Fibroblast of the conjunctiva (primary cell): ENCODE measurements at places on chromosomes 3 and 15.

GRCh38 chr3:12868039-12869034 lies 27.0 kb upstream of the RPL32 start:
- DNase-seq, result peak; percentile 82

DNA sequence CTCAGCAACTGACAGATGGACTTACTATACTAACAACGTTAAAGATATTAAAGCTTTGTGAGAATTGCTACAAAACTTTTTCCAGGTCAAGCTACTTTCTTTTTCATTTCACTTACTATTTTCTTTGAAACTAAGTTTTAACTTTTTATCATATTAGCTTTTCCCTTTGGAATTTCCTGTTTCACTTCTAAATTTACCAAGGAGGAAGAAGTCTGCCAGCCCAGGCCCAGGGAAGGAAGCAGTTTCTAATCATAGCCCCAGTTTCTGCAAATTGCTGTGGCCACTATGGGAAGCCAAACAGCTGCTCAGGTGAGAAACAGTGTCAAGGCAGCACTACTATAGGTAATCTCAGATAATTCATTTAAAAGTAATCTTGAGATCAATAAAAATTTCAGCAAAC lies 18.4 kb downstream of the CYFIP1 start:
- no peak for DNase-seq

GRCh38 chr15:84725001-84725491 lies 9.1 kb upstream of the SEC11A start:
- no peak for DNase-seq

GRCh38 chr3:55327131-55327920 lies 159.8 kb downstream of the WNT5A start:
- DNase-seq, result no peak

DNA sequence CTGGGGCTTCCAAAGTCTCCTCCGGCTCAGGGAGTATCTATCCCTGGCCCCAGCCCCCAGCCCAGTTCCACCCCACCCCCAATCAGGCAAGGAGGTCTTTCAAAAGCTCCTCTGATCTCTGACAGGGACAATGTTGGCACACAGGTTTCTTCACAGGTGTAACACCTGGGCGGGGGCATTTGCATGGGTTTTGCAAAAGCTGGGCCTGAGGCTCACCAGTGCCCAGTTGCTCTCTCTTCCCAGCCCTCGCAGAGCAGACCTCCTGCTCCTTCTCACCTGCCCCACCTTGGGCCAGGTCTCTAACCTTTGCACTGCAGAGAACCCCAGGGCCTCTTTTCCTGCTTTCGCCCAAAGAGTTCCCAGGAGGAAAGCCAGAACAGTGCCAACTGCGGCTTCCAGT lies 8.6 kb upstream of the CSK start:
- no peak for DNase-seq

DNA sequence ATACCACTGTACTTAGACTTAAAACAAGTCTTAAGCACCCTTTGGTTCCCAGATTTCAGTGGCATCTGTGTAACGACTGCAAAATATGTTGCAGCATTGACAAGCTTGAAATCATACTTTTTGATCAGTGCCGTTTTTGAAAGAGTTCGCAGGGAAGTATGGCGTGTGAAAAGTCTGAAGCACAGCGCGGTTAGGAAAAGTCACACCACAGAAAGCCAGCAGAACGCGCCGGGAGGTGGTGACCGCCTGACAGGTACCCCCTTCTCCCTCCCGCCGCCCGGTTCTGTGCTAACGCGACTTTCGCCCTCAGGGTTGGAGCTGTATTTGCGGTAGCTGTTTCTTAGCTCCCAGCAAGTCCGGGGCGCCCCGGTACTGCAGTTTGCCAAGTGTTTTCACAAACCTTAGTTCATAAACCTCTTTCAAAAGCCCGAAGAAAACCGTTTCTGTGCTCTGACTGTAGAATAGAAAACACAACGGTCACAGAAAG lies 481 bp upstream of the CRYBG3 start:
- DNase-seq, result no peak

- DNase-seq, result no peak
These were observed 1.9 kb upstream of the DPPA4 start for GRCh38 chr3:109339197-109339596.

DNA sequence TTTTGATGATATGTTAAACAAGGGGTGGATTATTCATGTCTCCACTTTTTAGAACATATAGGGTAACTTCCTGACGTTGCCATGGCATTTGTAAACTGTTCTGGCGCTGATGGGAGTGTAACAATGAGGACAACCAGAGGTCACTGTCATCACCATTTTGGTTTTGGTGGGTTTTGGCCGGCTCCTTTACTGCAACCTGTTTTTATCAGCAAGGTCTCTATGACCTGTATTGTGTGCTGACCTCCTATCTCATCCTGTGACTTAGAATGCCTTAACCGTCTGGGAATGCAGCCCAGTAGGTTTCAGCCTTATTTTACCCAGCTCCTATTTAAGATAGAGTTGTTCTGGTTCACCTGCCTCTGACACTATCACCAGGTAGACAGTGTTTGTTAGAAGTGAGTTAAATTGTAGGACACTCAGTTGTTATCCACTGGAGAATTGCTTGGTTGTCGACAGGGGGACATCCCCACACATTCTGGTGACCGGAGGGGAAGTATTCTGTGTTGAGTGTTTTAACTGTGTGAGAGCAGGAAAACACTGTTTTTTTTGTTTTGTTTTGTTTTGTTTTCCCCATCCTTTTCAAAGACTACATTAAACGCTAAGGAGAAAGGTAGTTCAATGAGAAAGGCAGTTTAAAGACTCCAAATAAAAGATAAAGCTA lies 36.9 kb upstream of the SKIL start:
- DNase-seq, result no peak

- no peak for DNase-seq
These were observed 58.8 kb upstream of the MELTF start for GRCh38 chr3:197088370-197088769.

- no peak for DNase-seq
These were observed 174.9 kb downstream of the TNIK start for GRCh38 chr3:171285287-171285686.

GRCh38 chr3:183924543-183924942 lies 39.9 kb upstream of the PARL start:
- DNase-seq, result no peak

GRCh38 chr3:197951392-197951990 lies 1.5 kb downstream of the RPL35A start:
- DNase-seq, result no peak

- no peak for DNase-seq
These were observed 32.1 kb upstream of the NUDT16 start for GRCh38 chr3:131349454-131349853.

GRCh38 chr3:177333533-177334520 lies 136.5 kb upstream of the TBL1XR1 start:
- no peak for DNase-seq

GRCh38 chr15:33508703-33509102 lies 197.9 kb downstream of the RYR3 start:
- no peak for DNase-seq

- no peak for DNase-seq
These were observed 3.6 kb upstream of the NMD3 start for GRCh38 chr3:161217496-161217895.

DNA sequence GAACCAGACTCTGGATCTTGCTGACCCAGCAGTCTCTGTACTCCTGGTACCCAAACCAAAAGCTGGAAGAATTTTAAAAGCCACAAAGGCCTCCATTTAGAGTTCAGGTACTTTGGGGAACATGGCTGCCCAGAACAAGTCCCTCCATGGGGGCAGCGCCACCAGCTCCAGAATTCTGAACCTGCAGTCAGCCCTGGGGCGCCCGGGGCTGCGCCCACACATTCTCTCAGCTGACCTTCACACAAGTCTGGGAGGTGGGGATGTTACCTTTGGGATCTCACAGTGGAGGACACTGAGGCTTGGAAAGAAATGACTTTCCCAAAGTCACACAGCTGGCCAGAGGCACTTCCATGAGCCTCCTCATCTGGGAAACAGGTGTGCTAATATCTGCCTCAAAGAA lies 154.8 kb downstream of the RAB11A start:
- no peak for DNase-seq

GRCh38 chr3:127762077-127762786 lies 60.1 kb downstream of the MGLL start:
- no peak for DNase-seq

DNA sequence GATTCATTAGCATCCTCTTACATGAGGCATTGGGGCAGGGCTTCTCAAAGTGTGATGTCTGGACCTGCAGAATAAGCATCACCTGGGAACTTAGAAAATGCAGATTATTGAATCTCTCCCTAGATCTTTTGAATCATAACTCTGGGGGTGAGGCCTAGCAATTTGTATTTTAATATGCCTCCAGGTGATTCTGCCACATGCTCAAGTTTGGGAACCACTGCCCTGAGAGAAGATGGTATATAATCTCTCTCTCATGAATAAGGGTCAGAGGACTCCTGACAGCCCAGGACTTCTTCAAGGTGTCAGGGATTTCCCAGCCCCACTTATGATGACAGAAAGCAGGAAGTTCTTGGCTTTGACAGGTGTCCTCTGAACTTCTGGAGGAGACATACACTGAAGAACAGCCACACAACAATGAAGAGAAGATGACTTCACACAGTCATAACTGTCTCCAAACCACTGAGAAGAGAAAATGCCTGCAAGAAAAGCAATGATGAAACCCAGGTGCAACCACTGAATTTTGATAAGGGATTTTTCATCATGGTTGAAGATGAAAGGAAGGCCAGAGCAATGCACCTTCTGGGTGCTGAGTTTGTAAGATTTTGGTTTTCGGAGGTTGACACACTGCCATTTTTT lies 211.9 kb upstream of the MRPL3 start:
- no peak for DNase-seq

DNA sequence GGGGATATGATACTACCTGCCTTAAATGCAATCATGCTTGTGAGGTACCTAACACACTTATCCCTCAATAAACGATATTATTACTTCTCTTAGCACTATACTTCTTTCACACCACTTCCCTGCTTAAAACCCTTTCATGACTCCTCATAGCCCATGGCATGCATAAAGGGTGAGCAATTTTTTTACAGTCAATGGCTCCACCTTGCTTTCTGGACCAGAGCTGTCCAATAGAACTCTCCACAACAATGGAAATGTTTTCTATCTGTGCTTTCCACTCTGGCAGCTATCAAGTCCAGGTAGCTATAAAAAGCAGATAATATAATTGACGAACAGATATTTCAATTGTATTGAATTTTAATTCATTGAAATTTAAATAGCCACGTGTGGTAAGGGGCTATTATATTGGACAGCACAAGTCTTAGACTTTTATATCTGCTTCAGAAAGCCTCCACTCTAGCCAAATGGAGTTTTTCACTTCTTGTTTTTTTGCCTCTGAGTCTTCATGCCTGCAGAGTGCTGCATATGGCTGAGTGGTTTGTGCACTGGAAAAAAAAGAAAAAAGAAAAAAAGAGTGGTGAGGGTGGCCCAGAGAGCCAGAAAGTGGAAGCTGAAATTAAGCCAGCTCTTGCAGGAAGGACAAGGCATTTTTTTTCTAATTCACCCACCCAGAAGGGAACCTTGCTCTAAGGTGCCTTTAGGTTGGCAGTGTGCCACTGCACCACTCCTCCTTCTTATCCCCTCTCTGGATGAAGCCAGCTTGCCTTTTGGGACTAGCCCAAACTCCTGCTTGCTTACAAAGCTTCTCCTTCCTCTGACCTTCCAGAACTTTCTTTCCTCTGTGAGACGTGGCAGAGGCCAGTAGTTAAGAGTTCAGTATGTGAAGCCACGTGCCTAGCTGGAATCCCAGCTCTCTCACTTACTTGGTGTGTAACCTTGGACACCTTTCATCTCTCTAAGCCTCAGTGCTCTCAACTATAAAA lies 239.0 kb upstream of the LRTM1 start:
- DNase-seq, result no peak

DNA sequence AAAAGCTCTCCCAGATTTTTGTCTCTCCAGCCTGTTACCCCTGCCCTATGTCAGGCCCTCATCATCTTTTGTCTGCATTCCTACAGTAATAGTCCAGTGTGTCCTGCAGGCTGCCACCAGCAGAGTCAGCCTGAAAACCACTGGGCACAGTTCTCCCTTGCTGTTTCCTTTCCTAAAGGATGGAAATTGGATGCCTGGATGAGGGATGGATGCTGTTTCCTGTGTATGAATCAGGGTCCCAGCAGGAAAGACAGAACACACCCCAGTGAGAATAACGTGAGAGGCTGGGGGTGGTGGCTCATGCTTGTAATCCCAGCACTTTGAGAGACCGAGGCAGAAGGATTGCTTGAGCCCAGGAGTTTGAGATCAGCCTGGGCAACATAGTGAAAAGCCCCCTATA lies 3.3 kb upstream of the SNX33 start:
- DNase-seq, result no peak

DNA sequence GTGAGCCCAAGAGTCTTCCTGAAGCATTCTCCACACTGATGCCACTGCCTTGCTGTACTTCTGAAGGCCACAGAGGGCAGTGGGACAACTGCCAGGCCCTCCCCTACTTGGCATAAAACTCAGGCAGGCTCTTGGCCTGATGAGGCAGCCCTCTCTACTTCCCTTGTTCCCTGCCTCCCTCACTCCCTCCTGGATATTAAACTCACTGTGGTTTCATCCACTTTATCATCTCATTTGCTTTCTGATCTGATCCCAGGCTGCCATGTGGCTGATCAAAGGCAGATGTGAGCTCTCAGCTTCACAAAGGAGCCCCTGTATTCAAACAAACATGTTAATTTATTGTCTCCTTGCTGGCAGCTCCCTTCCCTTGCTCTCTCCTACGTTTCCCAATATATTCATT lies 533.5 kb downstream of the IGSF11 start:
- DNase-seq, result no peak

GRCh38 chr15:33621141-33621540 lies 310.4 kb downstream of the RYR3 start:
- DNase-seq, result no peak

GRCh38 chr3:71226565-71227269 lies 356.8 kb downstream of the FOXP1 start:
- no peak for DNase-seq

- no peak for DNase-seq
These were observed 279.1 kb upstream of the IGF1R start for GRCh38 chr15:98369081-98369716.

GRCh38 chr15:26051761-26052675 lies 188.9 kb upstream of the ATP10A start:
- DNase-seq, result peak; percentile 9
